Neural progenitor cell (in vitro differentiated cells): ENCODE measurements at places on chromosomes 12 and 14. TPM values are rescaled to one million over a fixed set of nuclear protein-coding genes. Genes with fewer than 3 reads are reported as not detected.
A peak's percentile ranks its signal among the peaks of the same experiment; 100 is the strongest.

DNA sequence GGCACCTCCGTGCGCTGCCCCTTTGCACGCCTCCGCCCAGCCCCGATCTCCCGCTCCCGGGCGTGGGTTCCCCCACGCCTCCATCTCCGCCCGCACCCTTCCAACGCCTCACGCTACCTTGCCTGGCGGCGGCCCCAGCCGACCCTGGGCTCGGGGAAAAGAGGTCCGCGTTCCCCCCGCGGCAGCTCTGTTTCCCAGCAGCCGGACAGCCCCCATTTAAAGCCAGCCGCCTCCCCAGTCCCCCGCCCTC lies at the start of gene PRIMA1:
Gene PRIMA1, minus strand, starts transcription at position 193 of the 250 bp plus-strand sequence. CDS start 767 bp downstream, outside the sequence.
- no peak for DNase-seq

GRCh38 chr14:31025367-31026076 lies at the start of gene AP4S1:
Gene AP4S1 (plus strand): TSS chr14:31025649. CDS start chr14:31066197, 40,548 bp downstream.
- peak; percentile 69 for DNase-seq

DNA sequence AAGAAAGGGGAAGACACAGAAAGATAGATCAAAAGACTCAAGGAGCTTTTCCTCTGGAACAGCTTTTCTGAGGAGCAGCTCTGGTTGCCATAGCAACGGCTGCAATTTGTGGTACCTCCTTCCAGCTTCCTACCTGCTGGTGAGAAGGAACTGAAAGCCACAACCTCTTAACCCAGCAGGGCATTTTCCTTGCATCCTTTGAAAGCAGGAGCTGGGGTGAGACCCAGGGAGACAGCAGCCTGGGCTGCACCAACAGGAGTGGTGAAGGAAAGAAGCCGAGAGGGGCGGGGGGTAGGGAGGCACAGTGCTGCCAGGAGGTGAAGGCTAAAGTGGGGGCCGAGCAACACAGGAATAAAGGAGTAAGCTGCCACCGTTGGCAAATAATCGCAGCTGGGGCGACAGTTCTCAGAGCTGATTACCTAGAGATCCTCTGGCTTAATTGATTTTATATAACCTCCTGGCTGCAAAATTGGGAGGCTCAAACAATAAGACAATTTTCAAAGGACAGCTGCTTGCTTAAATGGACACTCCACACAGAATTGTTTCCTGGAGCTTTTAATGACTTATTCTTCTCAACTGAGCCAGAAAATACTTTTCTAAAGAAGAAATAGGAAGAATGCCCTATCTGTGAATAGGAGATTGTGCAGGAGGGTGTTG lies 129.4 kb downstream of the RPAP3 start:
- peak; percentile 92 for DNase-seq

DNA sequence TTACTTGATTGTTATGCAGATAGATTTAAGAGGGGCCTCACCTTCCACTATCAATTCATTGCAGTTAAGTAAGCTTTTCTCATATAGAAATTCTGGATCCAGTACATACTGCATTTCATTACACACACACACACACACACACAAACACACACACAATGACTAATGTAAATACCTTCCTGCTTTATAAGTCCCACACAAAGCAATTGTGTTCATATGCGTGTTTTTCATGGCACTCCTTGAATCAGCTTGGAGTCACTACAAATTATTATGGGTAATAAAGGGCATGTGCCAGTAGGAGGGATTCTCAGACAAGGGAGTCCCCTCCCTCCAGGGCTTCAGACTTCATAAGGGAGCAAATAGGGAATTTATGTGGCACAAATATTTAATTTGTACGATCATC lies 4.5 kb downstream of the MIPOL1 start:
- DNase-seq = no peak

DNA sequence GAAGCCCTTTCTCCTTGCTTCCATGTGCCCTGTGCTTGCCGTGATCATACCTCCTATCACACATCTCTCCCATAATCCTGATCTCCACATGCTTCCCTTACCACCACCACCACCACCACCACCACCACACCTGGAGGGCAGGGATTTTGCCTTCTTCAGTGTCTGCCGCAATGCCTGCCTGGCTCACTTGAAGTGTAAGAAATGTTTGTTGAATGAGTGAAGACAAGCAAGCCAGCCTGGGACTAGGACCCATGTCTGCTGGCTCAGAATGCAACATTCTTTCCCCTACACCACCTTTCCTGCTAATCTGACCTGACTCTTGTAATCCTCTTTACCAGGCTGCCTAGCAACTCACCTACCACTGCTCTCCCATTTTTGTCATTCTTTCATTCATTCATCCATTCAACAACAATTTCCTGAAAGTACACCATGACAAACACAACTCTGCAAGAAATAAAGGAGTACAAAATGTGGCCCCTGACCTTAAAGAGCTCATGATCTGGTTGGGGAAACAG lies 3.5 kb upstream of the NID2 start:
- peak; percentile 46 for DNase-seq

DNA sequence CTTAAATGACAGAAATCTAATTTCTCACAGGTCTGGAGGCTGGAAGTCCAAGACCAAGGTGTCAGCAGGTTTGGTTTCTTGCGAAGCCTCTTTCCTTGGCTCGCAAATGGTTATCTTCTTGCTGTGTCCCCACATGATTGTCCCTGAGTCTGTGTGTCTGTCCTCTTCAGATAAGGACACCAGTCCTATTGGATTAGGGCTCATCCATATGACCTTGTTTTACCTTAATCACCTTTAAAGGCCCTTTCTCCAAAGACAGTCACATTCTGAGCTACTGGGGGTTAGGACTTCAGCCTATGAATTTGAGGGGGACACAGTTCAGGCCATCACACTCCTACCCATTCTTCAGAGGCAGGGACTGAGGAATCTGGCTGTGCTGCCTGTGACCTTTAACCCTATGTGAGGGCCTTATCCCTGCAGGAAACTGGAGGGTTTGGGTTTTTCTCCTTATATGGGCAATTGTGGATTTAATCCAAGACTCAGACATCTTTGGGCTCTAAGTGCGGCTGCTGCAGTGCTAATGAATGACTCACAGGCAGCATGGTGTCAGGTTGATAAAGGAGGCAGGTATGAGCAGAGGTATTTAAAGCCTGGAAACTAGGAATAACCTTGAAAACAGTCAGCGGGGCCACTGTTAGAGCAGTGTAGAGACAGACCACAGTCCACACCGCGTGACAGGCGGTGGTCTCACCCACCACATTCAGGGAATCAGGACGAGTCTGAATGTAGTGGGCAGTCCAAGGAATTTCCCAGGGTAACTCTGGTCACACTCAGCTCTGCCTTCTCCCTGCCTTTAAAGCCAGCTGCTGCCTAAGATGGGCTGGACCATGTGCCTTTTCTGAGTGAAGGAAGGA lies 10.2 kb downstream of the TPCN1 start:
- no peak for DNase-seq

- no peak for DNase-seq
Measured at GRCh38 chr12:69519871-69520270, 49.7 kb downstream of the FRS2 start.

GRCh38 chr14:69483765-69484443 lies 624 bp upstream of the PLEKHD1 start:
- DNase-seq = peak; percentile 78

- no peak for DNase-seq
Measured at GRCh38 chr14:91135039-91135438, 21.2 kb downstream of the DGLUCY start.

DNA sequence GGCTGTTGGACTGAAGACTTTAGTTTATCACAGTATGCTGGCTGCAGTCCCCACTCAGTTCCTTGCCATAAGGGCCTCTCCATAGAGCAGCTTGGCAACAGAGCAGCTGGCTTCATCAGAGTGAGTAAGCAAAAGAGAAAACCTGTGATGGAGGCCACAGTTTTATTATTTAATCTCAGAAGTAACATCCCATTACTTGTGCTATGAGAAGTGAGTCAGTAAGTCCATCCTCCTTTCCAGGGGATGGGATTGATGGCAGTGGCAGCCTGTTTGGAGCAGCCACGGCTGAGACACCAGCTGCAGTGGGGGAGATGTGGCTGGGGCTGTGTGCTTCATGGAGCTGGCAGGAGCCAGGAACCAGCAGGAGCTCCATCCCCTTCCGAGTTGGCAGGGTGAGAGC lies 138.5 kb upstream of the SRRM4 start:
- DNase-seq = no peak

Gene KRT78
- total RNA-seq = not detected in 2 replicates
